ENCODE measurements at places on chromosomes 11 and 22. TPM values are rescaled to one million over a fixed set of nuclear protein-coding genes. Genes with fewer than 3 reads are reported as not detected.

- DNase-seq = no peak
These were observed 140.8 kb downstream of the TRPC6 start for GRCh38 chr11:101442936-101443521.

DNA sequence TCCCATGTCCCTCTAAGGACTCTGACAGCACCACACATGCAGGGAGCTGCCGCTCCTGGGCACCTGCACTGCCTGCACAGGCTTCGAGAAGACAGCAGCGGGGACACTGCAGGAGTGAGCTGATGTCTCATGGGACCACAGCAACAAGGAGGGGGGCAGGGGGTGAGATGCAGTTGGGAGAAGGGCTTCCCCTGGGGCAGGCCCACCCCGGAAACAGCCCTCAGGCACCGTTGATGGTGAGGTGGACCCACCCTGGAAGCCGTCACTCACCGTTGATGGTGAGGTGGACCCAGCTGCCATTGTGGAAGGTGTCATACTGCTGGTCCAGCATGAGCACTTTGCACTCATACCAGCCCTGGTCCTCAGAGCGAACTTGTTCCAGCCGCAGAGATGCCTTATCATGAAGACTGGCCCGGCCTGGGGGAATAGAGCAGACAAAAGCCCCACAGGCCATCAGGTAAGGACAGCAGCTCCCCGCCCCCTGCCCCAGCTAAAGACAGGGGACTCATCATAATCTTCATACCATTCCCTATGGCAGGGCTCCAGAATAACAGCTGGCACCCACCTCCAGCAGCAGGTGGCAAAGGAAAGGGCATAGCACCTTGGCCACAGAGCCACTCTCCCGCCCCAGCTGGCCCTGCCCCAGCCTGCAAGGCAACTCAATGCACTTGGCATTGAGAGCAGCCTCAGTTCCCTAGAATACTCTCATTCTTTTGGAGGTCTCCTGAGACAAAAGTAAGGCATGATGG lies 12.6 kb downstream of the IGSF9B start:
- DNase-seq = no peak

- DNase-seq = no peak
These were observed 126.8 kb downstream of the MPPED2 start for GRCh38 chr11:30459306-30459705.

GRCh38 chr11:107713009-107713408 lies 1.2 kb upstream of the SLN start:
- no peak for DNase-seq

GRCh38 chr11:116537709-116538108 lies 235.1 kb downstream of the BUD13 start:
- no peak for DNase-seq

GRCh38 chr22:48198489-48199459 lies 1436.3 kb downstream of the TBC1D22A start:
- DNase-seq = no peak

DNA sequence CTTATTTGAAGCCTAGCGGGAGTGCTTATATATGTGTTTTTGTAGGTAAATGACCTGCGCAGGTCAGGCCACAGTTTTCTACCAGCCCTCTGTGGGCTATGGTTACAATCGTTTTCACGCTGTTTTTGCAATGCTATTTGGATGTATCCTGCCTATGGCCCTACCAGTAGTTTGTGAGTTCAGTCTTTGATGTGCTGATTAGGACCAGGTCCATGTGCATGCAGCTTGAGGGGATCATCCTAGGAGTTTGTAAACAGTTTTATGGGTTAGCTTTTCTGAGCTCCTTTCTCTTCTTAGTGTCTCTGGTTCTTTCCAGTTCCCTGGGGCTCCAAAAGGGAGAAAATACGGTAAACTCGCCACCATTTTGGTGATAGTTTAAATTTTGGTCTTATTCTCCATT lies 142.5 kb downstream of the LDLRAD3 start:
- DNase-seq = no peak

DNA sequence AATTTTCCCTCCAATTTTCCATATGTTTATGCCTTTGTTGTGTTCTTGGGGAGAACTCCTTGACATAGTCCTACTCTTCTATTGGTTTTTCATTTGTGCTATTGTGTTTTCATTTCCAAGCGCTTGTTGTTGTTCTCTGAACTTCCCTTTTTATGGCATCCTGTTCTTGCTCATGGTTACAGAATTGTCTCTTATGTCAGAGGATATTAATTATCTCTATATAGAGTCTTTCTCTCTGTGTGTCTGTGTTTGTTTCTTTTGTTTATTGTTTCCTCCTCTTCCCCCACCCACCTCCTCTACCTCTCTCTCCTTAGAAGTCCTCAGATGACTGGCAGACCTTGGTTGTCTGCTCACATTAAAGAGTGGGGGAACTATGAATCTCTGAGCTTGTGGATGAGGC lies 69.9 kb downstream of the HORMAD2 start:
- DNase-seq = no peak

DNA sequence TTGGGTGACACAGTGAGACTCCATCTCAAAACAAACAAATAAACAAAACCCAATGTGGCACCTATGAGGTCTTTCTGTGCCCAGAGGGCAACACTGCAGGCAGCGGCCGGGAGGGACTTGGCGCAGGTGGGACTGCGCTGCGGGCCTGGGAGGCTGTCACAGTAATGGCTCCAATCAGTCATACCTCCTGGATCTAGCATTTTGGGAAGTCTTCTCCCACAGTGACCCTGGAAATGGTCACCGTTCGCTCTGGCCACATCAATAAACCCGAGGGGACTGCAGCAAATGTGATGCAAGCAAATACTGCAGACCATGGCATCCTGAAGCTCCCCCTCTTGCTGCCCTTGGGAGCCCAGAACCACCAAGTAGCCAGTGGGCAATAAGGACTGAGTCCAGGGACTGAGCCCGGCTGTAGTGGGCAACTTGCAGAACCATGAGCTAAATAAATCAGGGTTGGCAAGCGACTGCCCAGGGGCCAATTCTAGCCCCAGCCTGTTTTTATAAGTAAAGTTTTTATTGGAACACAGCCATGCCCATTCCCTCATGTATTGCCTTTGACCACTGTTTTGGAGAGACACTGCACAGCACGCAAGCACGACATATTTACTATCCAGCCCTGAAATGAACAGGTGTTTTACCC lies 15.4 kb downstream of the SHANK2 start:
- no peak for DNase-seq

- DNase-seq = no peak
These were observed 177.0 kb downstream of the EFCAB6 start for GRCh38 chr22:43635101-43635500.

DNA sequence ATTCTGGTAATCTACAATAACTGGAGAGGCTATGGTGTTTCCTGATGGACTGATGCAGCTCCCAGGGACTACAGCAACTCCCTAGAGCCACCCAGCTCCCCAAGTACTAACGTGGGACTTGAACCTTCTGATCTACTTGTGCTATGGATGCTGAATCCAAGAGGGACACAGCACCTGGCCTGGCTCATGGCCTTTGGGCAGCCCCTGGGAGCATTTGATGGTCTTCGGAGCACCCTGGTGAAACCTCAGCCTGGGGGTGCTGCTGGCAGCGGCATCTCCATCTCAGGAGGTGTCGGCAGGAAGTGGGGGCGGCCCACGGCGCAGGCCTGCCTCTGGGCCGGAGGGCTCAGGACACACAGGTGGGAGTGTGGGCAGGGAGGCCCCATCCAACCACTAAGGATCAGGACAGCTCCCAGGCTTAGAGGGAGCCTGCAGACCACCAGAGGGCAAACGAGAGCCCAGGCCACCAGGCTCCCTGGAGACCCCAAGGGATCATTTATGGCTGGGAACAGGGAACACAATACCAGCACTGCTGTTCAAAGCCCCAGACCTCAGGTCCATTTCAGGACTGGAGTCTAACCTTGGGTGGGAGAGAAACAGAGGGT lies 8.7 kb downstream of the EHD1 start:
- DNase-seq = no peak

GRCh38 chr11:20563866-20564265 lies 35.5 kb upstream of the SLC6A5 start:
- DNase-seq = no peak

GRCh38 chr11:118003456-118003855 lies 17.3 kb downstream of the IL10RA start:
- no peak for DNase-seq

- DNase-seq = no peak
These were observed 1.0 kb downstream of the MALAT1 start for GRCh38 chr11:65499713-65500386.

- no peak for DNase-seq
These were observed 858.4 kb upstream of the CCDC90B start for GRCh38 chr11:84144531-84144930.

- DNase-seq = no peak
These were observed 83.5 kb upstream of the FAT3 start for GRCh38 chr11:92141159-92141558.

- no peak for DNase-seq
These were observed 16.8 kb downstream of the LSP1 start for GRCh38 chr11:1869427-1870325.

GRCh38 chr11:18650859-18651557 lies 16.9 kb upstream of the SPTY2D1 start:
- DNase-seq = peak; percentile 22

GRCh38 chr11:75147875-75148263 lies 3.0 kb upstream of the SLCO2B1 start:
- peak; percentile 43 for DNase-seq

DNA sequence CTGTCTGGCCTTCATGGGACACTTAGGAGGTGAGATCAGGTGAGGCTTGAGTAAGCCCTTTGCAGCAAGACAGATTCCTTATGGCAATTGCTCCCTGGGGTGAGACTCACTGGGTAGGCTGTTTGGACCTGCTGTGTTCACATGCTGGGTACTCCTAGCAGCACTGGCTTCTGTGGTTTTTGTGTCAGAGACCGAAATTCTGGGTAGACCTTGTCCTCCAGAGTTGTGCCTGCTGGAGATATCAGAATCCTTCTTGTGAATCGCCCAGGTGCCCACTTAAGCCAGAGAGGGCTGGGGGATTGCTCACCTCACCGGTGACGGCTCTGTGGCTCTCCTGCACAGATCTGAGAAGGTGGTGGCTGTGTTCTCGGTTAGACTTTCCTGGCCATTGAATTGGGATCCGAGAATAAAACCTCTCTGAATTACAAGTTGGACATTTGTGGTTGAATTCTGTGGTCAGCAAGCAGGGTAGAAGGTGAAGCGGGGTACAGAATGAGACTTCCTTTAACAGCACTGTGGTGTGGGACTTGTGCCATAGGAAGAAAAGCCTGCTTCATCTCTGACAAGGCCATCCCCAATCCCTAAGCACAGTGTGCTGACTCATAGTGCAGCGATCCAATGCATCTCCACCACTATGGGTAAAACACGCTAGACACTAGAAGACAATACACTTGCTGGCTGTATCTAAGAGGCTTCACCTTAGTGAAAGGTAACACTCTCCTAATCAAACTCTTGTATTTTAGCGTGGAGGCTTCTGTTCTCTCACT lies 52.5 kb upstream of the TTC12 start:
- DNase-seq = peak; percentile 73

DNA sequence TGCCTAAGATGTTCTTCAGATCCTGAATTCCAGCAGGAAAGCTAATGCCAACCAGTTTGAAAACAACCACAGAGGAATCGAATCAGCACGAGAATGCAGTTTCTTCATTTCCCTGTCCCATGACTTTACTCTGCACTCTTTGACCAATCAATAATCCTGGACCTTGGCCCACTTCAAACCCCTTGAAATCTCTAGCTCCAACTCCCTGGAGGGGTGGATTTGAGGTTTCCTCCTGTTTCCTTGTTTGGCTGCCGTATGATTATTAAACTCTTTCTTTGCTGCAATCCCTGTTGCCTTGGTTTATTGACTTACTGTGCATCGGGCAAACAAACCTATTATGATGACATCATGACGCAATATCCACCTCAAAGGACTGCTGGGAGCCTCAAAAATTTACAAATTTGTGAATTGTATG lies 109.3 kb downstream of the FBXO7 start:
- no peak for DNase-seq

GRCh38 chr22:42401535-42402334 lies 30.5 kb downstream of the NFAM1 start:
- DNase-seq = no peak

DNA sequence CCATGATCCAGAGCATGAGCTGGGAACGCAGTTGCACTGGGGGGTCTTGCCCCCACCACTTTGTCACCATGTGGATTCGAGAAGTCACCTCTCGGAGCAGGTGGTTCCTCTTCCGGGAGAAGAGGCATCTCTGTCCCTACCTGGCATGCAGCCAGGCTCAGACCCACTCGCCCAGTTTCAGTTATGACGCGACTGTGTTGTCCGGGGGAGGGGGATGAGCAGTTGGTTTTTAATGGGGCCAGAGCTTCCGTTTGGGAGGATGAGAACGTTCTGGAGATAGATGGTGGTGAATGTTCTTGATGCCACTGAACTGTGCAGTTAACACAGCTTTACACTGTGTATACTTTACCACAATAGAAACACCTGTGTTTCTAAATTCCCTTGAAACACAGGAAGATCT lies 41.5 kb downstream of the DHCR7 start:
- no peak for DNase-seq

DNA sequence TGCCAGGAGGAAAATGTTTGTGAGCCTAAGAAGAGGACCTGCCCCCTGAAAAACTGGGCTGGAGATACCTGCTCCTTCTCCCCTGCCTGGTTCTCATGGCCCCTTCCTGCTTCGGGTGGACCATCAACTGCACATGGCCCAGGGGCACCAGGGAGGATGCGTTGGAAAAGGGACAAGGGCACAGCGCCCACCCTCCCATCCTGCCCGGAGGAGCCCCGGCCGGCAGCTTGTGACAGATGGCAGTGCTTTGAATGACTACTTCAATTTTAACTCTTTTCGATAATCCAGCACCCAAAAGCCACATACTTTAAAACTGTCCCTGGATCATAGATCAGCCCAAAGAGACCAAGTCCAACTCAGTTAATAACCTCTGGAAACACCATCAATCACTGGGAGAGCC lies 135.8 kb upstream of the NECTIN1 start:
- no peak for DNase-seq

GRCh38 chr22:37100589-37101127 lies 8.9 kb downstream of the TMPRSS6 start:
- no peak for DNase-seq

The BIRC3 gene
- 3.9 TPM for total RNA-seq

The FAM168A gene
- 22.6 TPM for total RNA-seq

The MALAT1 gene
- 14,533 TPM for total RNA-seq

The SCUBE1 gene
- 3.6 TPM for total RNA-seq

The RAG2 gene
- total RNA-seq = 0.72 TPM

The CBY1 gene
- total RNA-seq = 38.5 TPM

The CCDC116 gene
- not detected for total RNA-seq

The PRG3 gene
- 5.5 TPM for total RNA-seq

The OR6T1 gene
- 1.2 TPM for total RNA-seq

The FLRT1 gene
- 0.48 TPM for total RNA-seq

The APOA1 gene
- not detected for total RNA-seq

The STK33 gene
- total RNA-seq = 17.8 TPM

Measured in umbilical cord (tissue), 2 donors.